ENCODE measurements at places on chromosomes 12 and 14.

- DNase-seq, result no peak
Measured at GRCh38 chr12:102350070-102350469, 130.3 kb downstream of the IGF1 start.

DNA sequence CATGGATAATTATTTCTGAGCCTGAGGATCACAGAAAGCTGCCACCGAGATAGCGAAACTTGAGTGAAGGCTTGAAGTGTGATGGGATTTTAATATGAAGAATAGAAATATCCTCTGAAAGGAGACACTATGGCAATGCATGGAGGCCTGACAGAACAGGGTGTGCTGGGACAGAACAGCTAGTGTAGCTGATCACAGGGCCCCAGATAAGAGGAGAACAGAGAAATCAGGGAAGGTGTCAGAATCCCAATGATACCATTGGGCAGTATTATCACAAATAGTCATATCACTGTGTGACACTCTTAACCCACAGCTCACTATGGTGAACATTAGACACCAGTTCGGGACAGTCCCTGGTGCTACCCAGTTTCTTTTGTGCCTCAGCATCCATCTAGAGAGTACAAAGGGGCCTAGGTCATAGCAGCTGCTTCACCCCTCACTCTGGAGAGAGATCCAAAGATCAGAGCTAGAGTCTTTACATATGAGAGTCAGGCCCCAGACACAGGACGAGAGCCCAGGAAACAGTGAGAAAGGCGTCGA lies 506 bp upstream of the OR10P1 start:
- no peak for DNase-seq

DNA sequence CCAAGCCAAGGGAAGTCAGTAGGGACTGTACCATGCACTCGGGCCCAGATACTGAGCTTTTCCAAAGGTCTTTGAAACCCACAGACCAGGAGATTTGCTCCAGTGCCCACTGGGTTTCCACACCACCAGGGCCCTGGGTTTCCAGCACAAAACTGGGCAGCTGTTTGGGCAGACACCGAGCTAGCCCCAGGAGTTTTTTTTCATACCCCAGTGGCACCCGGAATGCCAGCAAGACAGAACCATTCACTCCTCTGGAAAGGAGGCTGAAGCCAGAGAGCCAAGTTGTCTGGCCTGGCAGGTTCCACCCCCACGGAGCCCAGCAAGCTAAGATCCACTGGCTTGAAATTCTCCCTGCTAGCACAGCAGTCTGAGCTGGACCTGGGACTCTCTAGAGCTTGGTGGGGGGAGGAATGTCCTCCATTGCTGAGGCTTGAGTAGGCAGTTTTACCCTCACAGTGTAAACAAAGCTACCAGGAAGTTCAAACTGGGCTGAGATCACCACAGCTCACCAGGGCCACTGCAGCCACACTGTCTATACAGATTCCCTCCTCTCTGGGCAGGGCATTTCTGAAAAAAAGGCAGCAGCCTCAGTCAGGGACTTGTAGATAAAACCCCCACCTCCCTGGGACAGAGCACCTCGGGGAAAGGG lies 793.7 kb downstream of the RPS29 start:
- no peak for DNase-seq

- no peak for DNase-seq
Measured at GRCh38 chr12:62098132-62098531, 162.1 kb upstream of the USP15 start.

GRCh38 chr14:75123991-75124390 lies 2.9 kb downstream of the NEK9 start:
- no peak for DNase-seq

- DNase-seq, result peak; percentile 50
Measured at GRCh38 chr14:74018174-74018585, 908 bp downstream of the ENTPD5 start.

- DNase-seq, result no peak
Measured at GRCh38 chr12:96070670-96071279, 35.4 kb upstream of the LTA4H start.

DNA sequence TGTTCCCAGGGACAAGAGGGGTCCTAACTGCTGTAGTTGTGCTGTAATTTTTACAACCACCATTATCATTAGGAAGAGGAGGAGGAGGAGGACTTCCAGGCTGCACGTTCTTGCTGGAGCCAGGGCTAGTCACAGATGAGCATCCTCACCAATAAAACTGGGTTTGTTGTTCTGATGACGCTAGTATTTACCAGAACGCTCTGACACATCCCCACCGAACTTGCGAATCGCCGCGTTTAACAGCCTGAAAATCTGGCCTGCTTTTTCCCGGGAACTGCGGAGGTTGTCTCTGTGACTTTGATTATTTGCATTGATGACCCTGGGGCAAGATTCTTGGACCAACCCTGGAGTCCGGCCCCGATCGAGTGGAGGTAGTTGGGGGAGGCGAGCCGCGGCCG lies 10.2 kb downstream of the TBX5 start:
- DNase-seq, result no peak

DNA sequence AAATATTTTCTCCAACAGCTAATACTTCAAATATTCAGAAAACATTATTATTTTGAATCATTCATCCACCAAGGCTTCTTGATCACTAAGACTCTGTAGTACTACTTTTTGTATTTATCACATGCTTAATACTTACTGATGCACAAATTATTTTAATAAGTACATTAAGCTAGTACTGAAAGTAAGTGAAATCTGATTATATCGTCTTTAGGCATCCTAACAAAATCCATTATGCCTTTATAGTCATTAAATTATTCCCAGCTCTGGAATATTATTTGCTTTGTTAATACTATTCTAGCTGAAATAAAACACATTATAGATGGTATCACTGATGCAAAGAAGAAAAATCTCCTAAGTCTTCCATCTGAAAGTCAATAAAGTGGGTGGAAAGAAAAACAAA lies 75.1 kb upstream of the TTC7B start:
- DNase-seq, result no peak

GRCh38 chr12:627863-628741 lies 35.1 kb downstream of the NINJ2 start:
- DNase-seq, result no peak

- no peak for DNase-seq
Measured at GRCh38 chr14:73217411-73217810, 19.9 kb upstream of the PAPLN start.

GRCh38 chr14:102208741-102209140 lies 69.0 kb downstream of the WDR20 start:
- DNase-seq, result no peak

GRCh38 chr12:74918291-74918690 lies 291.3 kb downstream of the KCNC2 start:
- DNase-seq, result no peak

- DNase-seq, result no peak
Measured at GRCh38 chr12:125512541-125513298, 447.5 kb downstream of the AACS start.

- no peak for DNase-seq
Measured at GRCh38 chr12:114269153-114269552, 136.8 kb downstream of the TBX5 start.
